ENCODE measurements at places on chromosomes 5 and 9. TPM values are rescaled to one million over a fixed set of nuclear protein-coding genes. Genes with fewer than 3 reads are reported as not detected.

Gene CDH10
- total RNA-seq: not detected

DNA sequence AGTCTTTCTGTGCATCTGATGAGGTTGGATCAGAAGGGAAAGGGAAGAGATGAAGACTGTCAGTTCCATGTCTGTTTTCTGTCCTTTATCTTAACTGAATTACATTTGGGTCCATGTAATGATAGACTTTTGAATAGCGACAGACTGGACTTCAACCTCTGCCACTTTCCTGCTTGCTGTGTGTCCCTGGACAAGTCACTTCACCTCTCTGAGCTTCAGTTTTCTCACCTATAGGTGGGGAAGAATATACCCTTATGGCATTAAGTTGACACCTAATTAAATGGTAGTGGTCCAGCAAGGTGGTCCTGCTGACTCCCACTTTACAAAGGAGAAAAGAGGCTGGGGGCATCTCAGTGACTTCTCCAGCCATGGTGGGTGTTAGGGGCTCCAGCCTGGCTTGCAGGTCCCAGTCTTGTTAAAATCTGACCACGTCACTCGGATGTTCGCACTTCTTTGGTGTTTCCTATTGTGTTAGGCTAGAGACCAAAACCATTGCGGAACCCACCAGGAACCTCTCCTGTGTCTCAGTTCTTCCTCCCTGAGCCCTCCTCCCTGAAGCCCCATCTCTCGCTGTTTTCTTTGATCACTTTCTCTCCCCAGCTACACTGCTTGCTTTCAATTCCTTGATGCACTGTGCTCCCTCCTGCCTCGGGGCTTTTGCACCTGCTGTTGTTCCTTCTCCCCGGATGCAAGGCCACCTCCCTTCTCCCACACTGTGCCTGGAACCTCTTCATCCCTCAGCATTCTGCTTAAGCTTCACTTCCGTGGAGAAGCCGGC is 256.5 kb downstream of the NSG2 start:
- no peak for DNase-seq

Gene TNC
- 0.05 TPM for total RNA-seq

DNA sequence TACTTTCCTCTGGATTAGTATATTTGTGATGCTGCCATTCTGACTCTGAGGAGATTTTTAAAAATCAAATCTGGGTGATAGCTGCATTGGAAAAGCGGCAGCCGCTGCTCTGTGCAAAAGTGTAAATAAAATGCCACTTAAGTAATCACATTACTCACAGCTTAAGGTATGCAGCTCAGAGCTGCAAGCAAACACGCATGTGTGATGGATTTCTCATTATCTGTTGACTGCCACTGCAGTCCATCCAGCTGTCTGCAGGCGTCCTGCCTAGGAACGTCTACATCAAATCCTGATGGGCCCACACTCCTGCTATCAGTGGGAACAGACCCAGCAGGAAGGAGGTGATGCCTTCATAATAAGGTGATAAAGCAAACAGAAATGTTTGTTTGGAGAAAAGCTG is 216.9 kb downstream of the SPOCK1 start:
- DNase-seq: no peak

Gene ZNF474
- total RNA-seq: not detected

Gene OR1Q1
- not detected for total RNA-seq

Gene PCDHGC4
- total RNA-seq: not detected

- DNase-seq: no peak
Measured at GRCh38 chr9:27413511-27414219, 110.4 kb upstream of the IFNK start.

- DNase-seq: no peak
Measured at GRCh38 chr5:39218482-39219402, 621 bp downstream of the FYB1 start.

DNA sequence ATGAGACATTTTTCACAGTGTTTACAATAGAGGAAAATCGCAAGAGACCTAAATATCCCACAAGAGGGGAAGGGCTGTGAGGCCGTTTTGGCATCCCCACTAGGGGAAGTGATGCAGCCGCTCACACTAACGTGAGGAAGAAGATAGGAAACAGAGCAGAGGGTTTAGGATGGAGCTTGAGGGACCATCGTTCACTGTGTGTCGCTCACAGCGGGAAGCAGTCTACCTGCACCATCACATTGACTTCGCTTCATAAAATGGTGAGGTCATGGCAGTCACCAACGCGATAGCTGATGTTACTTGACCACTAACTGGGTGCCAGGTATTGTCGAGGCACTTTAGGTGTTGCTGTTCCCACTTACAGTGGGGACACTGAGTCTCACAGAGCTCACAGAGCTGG is 35.6 kb downstream of the PRRX2 start:
- DNase-seq: no peak

- no peak for DNase-seq
Measured at GRCh38 chr9:83069651-83070050, 6.7 kb upstream of the RASEF start.

GRCh38 chr9:78127279-78128225 is 95.9 kb upstream of the GNAQ start:
- no peak for DNase-seq

- DNase-seq: peak; percentile 59
Measured at GRCh38 chr9:137552022-137552768, 516 bp downstream of the MRPL41 start.

- DNase-seq: no peak
Measured at GRCh38 chr9:128788445-128788844, 1.4 kb downstream of the TBC1D13 start.

GRCh38 chr9:10921671-10922070 is 308.9 kb upstream of the PTPRD start:
- DNase-seq: no peak

Gene FGD3
- 95.7 TPM for total RNA-seq

Gene TXN
- total RNA-seq: 35.1 TPM

DNA sequence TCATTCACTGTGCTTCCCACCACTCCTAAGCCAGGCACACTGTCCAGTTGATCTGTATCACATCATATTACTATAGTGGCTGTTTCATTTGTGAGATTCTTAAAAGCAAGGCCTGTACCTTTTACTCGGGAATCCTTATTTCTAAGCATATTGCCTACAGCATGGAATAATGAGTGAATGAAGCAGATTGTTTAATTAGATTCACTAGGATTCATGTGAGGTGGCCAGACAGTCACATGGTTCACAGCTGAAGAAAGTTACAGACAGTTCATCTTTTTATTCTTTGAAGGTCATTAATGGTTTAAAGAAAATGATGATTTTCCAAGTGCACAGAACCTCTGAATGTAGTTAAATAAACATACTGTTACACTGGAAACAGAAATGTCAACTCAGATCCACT is 24.3 kb upstream of the SEMA6A start:
- DNase-seq: no peak

- DNase-seq: no peak
Measured at GRCh38 chr5:178542455-178542854, 47.7 kb downstream of the COL23A1 start.

GRCh38 chr9:89915187-89915586 is 310.4 kb downstream of the GADD45G start:
- no peak for DNase-seq
